ENCODE measurements at places on chromosomes 16 and 17. TPM values are rescaled to one million over a fixed set of nuclear protein-coding genes. Genes with fewer than 3 reads are reported as not detected.

GRCh38 chr17:49219987-49220386 is 9.5 kb downstream of the ABI3 start:
- DNase-seq, result no peak

GRCh38 chr17:68771867-68772515 is 170.8 kb upstream of the FAM20A start:
- DNase-seq, result no peak

- no peak for DNase-seq
Observed at GRCh38 chr16:73228649-73229048, 180.7 kb upstream of the ZFHX3 start.

DNA sequence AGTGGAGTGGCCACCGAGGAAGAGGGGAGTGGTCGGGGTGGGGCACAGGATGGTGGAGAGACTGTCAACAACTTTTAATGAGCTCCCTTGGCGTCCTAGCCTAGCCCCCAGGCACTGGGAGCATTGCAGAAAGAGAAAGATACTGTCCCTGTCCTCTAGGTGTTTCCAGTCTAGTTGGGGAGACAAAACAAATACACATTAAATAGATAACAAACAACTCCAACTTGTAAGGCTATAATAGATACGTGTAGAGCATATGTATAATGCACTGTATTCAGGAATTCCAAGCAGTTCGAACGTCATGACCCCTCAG is 435 bp upstream of the UBE2O start:
- no peak for DNase-seq

GRCh38 chr16:50737420-50737959 is 4.4 kb upstream of the CYLD start:
- DNase-seq, result no peak

GRCh38 chr17:80374732-80375585 is 40.0 kb upstream of the ENDOV start:
- no peak for DNase-seq

- no peak for DNase-seq
Observed at GRCh38 chr17:43830510-43831140, 2.3 kb downstream of the MPP3 start.

DNA sequence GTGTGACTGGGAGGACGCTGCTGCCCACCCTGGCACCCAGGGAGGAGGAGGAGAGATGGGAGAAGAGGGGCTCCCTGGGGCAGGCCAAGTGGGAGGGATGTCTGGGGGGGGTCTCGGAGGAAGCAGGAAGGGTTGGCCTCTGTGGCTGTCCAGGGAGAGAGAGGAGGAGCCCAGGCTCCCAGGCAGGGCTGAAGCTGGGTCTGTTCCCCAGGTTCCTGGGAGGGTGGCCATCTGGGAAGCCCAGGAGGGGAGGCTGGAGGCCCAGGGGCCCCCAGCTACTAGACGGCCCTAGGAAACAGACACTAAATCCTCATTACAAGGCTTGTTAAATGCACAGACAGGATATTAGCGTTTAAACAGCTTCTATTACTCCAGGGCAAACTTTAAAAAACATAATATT is 139.8 kb downstream of the ENGASE start:
- DNase-seq, result no peak

Gene KIF18B
- total RNA-seq, result 7.4 TPM

Gene PLEKHG4
- 3.4 TPM for total RNA-seq
